ENCODE measurements at places on chromosomes 7 and 10.

- no peak for DNase-seq
These were observed 13.9 kb downstream of the LMTK2 start for GRCh38 chr7:98120559-98120958.

GRCh38 chr7:15998617-15999016 lies 312.1 kb upstream of the MEOX2 start:
- DNase-seq: no peak

DNA sequence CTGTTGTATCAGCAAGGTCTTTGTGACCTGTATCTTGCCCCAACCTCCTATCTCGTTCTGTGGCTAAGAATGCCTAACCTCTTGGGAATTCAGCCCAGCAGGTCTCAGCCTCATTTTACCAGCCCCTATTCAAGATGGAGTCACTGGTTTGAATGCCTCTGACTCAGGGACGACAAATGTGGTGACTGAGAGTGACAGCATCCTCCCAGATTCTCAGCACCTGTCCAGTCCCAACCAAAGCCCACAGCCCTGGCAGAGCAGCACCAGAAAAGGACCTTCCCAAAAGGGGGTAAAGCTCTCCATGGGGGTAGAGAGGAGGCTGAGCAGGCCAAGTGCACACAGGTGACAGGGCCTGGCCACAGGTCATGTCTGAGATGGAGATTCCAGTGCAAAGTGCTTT lies 35.4 kb upstream of the GPAM start:
- DNase-seq: no peak

DNA sequence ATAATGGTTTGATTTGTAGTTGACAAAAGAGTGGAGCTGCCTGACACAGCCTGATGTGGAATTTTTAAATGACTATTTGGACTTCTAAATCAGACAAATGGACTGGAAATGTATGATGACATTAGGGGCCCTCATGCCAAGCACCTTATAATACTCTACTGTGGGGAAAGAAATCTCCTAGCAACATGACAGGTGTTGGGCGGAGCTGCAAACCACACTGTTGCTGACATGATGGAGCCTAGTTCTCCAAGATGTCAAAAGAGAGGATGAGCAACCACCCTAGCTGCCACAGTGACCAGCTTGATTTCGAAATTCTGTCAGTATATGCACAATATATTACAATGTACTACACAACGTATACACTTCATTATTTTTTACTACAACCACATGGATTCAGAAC lies 65.8 kb downstream of the RHOBTB1 start:
- no peak for DNase-seq

GRCh38 chr10:50909334-50910014 lies 24.0 kb upstream of the A1CF start:
- DNase-seq: no peak

DNA sequence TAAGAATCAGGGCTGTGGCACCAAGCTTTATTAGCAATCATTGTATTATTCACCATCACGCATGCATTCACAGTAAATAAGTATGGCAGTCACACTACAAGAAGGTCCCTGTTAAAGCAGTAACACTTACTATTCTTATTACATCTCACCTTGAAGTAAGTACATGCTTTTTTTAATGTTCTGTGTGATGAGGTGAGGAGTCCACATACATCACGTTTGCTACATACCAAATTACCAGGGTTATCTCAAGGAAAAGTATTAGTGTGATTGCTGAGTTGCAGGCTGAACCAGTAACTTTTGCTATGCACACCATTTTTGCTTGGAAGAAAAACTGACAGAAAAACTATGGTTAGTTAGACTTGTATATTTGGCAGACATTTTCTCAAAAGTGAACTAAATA lies 24.7 kb downstream of the CPA1 start:
- DNase-seq: no peak

GRCh38 chr10:122465401-122466040 lies 4.2 kb downstream of the HTRA1 start:
- no peak for DNase-seq

DNA sequence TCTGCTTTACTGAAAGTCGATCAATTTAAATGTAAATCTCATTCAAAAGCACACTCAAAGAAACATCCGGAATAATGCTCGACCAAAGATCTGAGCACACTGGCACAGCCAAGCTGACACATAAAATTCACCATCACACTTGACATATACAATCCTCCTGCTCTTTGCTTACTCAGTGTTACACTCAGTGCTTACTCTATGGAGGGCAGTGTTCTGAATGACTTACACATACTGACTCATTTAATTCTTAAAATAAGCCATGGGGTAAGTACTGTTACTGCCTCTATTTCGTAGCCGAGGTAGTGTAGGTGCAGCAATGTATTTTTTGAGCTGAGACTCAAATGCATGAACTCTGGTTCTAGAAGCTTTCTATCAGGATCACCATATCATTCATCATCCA lies 421.5 kb upstream of the LRRN3 start:
- DNase-seq: no peak

DNA sequence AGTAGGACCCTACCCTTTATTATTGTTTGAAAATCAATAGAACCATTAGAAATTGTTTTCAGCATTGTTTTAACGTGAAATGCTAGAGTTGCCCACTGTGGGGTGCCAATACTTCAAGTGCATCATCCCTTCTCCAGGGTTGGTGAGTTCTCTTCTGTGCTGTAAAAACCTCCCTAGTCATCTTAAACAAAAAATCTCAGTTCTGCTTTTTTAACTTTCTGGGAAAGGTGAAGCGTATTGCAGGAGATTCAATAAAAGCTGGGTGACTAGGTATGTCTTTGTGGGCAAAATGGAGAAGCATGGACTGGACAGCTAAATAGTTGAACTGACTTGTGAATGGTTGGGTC lies 699.1 kb downstream of the SUGCT start:
- DNase-seq: no peak
